ENCODE measurements at places on chromosomes 5 and 9. TPM values are rescaled to one million over a fixed set of nuclear protein-coding genes. Genes with fewer than 3 reads are reported as not detected.

The MZB1 gene
- total RNA-seq = 24.0 TPM

The PAEP gene
- total RNA-seq = not detected

The GRIA1 gene
- not detected for total RNA-seq

The PCDHB6 gene
- not detected for total RNA-seq

The NXNL2 gene
- total RNA-seq = not detected

The SHLD3 gene
- 2.6 TPM for total RNA-seq

The LRRTM2 gene
- 0.07 TPM for total RNA-seq

The TEX48 gene
- total RNA-seq = 1.2 TPM

DNA sequence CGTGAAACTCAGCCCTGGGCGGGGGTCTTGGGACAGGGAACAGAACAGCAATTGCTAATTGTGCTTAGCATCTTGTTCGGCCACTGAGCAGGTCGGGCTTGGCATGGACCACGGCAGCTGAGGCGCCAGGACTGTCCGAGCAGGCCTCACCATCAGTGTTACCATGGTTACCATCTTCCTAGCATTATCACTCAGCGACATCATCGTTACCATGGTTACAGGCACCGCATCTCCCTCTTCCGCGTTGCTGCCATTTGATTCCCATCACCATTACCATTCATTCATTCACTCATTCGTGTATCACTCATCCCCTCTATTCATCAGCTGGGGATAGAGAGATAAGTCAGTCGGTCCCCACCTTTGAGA is 81.0 kb upstream of the ZBTB43 start:
- DNase-seq = no peak

DNA sequence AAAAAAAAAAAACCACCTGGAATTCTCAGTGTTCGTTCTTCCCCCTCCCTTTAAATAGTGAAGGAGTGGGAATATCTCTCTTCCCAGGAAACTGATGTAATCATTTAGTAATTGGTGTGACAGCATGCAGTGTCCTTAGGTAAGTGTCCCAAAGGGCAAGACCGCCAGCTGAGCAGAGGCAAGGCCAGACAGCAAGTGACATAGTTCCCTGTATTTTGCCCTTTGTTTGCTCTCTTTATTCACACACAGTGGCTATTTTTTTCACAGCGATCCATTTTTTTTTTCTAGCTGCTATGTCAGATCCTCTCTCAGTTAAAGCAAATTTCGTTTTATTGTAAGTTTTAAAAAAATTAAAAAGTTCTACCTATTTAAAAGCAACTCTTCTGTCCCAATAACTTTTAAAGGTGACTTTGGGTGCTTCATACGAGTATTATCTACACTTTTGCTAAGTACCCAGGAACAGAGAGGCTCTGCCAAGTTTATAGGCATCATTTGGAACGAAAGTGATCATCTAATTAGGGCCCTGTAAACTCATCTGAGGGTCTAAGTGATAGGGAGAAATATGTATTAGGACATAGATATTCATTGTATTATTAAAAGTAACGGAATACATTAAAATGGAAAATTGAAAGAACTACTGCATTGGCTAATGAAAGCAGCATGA is 98.2 kb upstream of the ALDH1A1 start:
- DNase-seq = no peak

GRCh38 chr9:135418161-135418560 is 61.4 kb upstream of the PPP1R26 start:
- DNase-seq = no peak

GRCh38 chr9:119967867-119968535 is 598.8 kb upstream of the BRINP1 start:
- DNase-seq = no peak

GRCh38 chr5:61293071-61293470 is 39.0 kb upstream of the ZSWIM6 start:
- DNase-seq = no peak

GRCh38 chr9:93049491-93049890 is 9.0 kb upstream of the SUSD3 start:
- DNase-seq = no peak

DNA sequence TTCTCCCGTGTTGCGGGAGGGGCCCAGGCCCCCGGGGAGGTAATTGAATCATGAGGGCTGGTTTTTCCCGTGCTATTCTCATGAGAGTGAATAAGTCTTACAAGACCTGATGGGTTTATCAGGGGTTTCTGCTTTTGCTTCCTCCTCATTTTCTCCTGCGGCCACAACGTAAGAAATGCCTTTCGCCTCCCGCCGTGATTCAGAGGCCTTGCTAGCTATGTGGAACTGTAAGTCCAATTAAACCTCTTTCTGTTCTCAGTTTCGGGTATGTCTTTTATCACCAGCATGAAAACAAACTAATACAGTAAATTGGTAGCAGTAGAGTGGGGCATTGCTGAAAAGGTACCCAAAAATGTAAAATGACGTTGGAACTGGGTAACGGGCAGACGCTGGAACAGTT is 1035.1 kb downstream of the DTWD2 start:
- DNase-seq = no peak

DNA sequence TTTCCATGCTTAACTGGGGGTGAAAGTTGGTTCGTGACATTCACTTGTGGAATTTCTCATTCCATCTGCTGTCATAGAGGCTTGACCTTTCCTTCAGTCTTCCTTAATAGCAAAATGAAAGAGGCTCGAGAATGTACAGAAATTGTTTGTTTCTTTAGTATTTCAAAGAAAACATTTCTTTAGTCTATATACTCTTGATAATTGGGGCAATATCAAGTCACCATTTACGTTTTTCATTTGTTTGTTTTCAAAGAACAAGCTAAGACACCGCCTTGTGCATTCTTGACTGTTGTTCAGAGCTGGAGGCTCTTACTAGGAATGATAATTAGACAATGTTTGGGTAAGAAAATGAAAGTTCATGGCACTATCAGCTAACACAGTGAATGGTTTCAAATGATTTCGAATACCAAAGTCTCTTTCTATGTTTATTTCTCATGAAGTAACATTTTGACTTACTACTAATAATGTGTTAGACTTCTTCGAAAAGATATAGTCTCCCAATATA is 835.4 kb downstream of the SEMA5A start:
- no peak for DNase-seq

GRCh38 chr9:136482046-136482792 is 621 bp downstream of the SEC16A start:
- peak; percentile 47 for DNase-seq

DNA sequence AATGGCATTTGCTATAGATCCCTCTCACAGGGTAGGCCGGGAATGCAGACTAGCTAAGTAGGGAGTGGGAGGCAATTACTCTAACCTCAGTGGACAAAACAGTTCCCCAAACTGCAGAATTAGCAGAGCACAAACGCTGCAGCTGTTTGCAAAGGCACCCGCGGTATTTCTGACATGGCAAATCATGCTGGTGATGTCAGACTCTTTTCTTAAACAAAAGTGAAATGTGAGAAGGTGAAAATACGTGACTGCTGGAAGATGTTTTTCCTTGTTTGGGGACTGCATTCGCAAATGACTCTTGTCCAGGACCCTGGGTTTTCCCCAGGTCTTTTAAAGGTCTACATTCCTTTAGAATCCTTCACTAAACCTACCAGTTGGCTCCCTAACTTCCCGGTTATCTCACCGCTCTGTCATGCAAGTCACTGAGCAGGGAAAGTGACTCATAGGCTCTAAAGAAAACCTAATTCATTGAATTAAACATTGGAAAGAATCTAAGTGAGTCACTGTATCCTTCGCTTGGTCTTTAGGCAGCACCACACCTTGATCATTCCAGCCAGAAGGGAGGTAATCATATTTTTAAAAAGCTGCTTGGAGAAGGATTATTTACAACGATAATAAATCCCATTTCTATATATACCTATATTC is 91.5 kb upstream of the DNAH5 start:
- no peak for DNase-seq

- peak; percentile 27 for DNase-seq
Measured at GRCh38 chr9:3525096-3525835, 535 bp downstream of the RFX3 start.

- no peak for DNase-seq
Measured at GRCh38 chr9:2317591-2317990, 302.4 kb downstream of the SMARCA2 start.

- no peak for DNase-seq
Measured at GRCh38 chr5:95241161-95241560, 43.7 kb downstream of the MCTP1 start.

- no peak for DNase-seq
Measured at GRCh38 chr5:92429646-92430045, 1046.5 kb upstream of the ARRDC3 start.

DNA sequence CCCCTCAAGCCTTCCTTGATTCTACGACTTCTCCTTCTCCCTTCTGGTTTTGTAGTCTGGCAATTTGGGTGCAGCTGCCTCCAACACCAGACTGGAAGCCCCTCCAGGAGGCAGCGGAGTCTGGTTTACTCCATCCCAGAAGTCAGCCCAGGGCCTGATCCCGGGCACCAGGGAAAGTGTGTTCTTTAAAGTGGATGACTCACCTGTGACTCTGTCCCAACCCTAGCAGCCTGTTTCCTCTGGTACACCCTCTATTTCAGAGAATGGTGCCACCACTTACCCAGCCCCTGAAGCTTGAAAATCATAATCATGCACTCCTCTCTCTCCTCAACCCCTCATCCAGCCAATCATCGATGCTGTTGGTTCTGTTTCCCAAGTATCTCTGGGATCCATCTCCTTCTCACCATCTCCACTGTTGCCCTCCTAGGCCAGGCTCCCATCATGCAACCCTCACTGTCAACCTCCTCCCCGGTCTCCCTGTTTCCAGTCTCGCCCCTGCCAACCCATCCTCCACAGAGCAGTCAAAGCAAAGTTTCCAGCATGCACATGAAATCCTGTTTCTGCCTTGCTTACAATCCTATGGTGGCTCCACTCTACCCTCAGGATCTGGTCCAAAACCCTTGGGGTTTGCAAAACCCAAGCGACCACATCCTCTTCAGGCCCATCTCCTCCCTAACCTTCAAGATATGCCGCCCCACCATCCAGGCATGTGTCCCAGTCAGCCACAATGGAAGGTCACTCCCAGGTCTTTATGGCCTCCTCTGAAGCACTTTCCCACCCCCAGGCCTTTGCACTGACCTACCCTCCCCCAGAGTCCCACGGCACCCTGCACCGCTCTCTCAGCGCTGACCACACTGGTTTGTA is 10.5 kb downstream of the LHX6 start:
- DNase-seq = no peak

DNA sequence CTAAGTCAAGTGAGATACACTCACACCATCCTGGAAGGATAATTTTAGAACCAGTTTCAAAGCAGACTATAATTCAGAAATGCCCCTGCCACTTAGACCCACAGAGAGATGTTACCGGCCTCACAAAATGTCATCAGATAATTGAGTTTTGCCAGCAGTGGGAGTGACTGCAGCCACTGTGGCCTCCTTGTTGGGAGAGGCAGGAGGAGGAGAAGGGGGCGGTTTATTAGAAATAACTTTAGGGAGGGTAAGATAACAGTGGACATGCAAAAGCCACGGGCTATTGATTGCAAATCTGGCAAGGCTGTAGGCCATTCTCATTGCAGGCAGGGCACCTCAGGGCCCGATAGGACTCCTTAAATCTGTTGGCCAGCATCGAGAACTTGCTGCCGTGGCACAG is 13.4 kb downstream of the GRXCR2 start:
- DNase-seq = no peak

- DNase-seq = no peak
Measured at GRCh38 chr9:119963798-119964372, 594.6 kb upstream of the BRINP1 start.

DNA sequence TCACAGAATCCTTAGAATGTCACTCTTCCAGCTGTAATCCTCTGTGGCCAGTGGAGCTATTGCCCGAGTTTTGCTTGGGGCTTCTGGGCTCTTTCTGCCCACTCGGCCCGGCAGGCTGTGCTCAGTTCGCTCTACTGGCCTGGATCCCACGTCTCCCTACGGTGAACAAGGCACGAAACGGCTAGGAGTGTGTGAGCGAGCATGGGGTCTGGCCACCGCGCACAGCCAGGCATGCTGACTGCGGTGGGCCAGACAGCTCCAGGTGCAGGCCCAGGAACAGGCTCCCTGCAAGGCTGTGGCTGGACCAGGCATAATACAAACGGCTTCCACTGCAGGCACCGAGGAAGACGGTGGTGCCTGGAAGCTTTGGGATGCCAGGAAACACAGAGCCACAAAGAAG is 2035.5 kb upstream of the ACO1 start:
- no peak for DNase-seq

DNA sequence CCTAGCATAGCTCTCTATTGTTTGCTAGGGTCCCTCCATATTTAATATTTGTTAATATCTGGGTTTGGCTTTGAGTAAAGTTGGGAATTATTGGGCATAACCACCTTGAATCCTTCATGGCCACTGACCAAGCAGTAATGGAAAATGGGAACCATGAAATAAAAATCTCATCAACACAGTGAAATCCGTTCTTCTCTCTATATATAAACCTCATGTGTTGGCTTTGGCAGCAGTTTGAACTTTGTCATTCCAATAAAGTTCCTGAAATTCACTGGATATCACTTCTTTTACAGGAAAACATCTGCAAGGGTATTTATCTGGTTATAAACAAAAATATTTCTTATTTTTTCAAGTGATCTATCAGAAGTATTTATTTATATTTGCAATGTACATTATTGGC is 93.0 kb upstream of the MPDZ start:
- DNase-seq = no peak

DNA sequence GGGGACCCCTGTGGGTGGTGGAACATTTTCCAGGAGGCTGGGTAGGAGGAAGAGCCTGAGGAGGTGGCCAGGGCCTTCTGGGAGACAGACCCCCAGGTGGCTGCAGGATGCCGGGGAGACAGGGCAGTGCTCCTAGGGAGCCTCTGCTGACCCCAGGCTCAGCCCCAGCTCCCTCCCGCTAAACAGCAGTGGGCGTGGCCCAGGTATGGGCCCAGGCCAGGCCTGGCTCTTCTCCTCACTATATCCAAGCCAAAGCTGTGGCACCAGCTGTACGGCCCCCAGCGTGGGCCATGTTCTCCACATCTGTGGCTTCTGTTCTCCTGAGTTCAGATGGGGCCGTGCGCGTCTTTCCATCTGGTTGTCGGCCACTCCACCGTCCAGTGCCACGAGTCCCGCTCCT is 58.5 kb downstream of the KCNT1 start:
- no peak for DNase-seq

DNA sequence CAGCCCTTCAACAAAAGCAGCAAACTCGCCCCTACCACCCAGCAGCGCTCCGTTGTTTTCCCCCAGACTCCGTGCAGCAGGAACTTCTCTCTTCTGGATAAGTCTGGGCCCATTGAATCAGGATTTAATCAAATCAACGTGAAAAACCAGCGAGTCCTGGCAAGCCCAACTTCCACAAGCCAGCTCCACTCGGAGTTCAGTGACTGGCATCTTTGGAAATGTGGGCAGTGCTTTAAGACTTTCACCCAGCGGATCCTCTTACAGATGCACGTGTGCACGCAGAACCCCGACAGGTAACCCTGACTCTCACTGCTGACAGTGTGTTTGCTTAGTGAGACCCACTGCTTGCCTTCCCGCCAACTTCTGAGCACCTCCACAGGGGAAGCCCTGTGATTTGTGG is 81.8 kb downstream of the PRDM6 start:
- no peak for DNase-seq

Measured in activated CD4-positive, alpha-beta memory T cell treated with anti-CD3 and anti-CD28 coated beads for 36 hours (primary cell).